ENCODE measurements at places on chromosomes 5 and 9.

- DNase-seq = no peak
Measured at GRCh38 chr9:127751269-127752054, 16.4 kb upstream of the TOR2A start.

GRCh38 chr9:135196474-135196873, 109.0 kb downstream of the OLFM1 start:
- no peak for DNase-seq

DNA sequence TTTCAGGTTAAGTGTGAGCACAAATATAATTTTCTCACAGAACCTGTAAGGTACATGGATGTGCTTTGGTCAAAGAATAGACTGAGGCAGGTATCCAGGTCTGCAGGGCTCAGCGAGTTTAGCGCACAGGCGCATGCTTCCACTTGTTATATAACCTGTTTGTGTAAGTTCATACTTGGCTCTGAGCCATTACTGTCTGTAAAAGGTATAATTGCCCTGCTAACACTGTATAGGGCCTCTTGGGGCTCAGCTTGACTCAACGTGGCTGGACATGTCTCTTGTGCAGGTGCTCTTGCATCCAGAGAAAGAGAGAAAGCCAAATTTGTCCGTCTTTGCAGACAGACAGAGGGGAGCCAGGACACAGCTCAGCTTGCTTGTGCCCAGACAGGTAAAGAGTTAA, 759.6 kb downstream of the MTRR start:
- no peak for DNase-seq

DNA sequence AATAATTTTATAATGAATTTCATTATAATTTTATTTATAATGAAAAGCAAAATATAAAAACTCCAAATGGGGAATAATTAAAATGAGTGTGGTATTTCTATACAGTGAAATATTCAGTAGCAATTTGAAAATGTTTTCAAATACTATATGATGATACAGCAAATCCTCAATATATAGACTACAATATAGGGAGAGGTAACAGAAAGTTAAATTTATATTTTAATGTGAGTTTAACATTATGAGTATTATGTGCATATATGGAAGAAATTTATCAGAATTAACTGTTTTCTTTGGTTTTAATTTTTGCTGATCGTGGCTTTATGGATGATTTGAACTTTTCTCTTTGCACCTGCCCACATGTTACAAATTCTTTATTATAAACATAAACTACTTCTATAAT, 500.9 kb upstream of the ARRDC3 start:
- DNase-seq = no peak

DNA sequence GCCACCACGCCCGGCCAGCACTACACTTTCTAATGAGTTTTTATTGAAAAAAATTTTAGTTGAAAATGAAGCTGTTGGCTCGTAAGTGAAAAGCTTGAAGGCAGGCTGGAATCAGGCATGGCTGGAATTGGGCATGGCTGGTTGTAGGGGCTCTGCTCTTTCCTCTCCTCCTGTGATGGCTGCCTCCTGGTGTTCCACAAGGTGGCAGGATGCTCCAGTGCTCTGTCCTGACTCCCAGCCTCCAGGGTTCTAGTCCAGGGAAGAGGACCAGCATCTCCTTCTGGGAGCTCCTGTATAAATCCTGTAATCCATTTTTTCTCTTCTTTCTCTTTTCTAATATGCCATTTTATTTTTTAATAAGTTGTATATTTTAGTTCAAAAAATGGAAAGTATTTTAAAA, 57.2 kb upstream of the DHFR start:
- no peak for DNase-seq

DNA sequence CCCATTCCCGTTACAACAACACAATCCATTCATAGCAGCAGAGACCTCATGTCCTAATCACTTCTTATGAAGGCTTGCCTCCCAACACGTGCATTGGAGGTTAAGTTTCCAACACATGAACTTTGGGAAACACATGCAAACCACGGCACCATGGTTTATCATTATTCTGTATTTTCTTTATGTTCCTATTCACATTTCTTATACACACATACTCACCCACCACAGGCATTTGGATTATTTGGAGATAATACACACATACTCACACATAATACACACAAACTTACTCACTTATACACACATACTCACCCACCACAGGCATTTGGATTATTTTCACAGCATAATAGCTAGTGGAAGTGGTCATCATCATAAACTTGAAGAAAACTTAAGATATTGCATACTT, 75.6 kb downstream of the C7 start:
- DNase-seq = no peak

DNA sequence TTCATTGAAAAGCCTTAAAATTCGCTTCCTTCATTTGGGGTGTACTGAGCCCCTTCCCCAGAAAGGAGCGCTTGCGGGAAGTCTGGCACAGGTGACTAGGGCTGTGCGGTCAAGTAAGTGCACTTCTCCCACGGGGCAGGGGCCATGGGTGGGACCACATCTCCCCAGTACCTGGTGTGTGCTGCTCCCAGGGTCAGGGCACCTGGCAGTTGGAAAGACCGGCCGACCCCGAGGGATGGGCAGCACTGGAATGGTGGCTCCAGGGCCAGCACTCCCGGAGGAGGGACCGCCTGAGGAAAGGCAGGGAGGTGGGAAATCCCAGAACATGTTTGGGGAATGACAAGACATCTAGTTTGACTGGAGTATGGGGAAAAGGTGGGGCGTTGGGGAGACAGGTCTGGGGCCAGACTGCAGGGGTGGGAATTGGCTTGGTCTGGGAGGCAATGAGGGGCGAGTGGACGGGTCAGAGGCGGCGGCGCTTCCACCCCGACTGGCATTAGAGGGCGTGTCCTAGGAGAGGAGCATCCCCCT, 727 bp upstream of the GLIPR2 start:
- no peak for DNase-seq

- DNase-seq = no peak
Measured at GRCh38 chr5:55286411-55286933, 21.0 kb downstream of the DHX29 start.
